AG04450 (cell line): ENCODE measurements at places on chromosomes 2 and 18.
A peak's percentile ranks its signal among the peaks of the same experiment; 100 is the strongest.

DNA sequence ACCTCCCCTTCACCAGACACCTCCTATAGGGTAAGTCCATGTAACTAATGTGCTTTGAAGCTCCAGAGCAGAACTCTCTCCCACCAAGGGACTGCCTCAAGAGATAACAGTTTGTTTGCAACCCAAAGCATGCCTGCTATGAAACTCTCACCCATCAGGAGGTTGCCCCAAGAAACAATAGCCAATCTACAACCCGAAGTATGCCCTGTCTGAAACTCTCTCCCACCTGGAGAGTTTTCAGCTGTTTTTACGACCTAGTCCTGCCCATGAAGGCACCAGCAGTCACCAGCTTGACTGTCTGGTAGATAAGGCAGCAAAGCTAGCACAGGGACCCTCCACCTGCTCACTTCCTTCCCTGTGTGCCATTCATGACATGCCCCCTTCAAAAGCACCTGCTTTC is 533.9 kb upstream of the CRIM1 start:
- DNase-seq = no peak

- no peak for DNase-seq
These were observed 52.6 kb upstream of the PEX13 start for GRCh38 chr2:60964651-60965498.

DNA sequence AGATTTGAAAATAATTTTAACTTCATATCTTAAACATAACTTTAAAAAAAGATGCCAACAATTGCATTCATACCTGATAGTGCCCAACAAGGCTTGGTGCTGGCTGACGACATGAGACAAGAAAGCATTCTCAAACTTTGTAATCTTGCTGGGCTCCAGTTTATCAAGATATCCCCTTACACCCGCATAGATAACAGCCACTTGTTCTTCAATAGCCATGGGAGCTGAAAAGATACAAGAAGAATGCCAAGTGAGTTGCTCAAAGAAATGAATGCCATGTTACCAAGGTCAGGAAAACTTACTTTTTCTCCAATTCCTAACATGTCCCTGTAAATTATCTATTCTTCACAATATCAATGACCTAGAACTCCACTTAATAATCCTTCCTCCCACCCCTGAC is 12.4 kb upstream of the PSTPIP2 start:
- no peak for DNase-seq

DNA sequence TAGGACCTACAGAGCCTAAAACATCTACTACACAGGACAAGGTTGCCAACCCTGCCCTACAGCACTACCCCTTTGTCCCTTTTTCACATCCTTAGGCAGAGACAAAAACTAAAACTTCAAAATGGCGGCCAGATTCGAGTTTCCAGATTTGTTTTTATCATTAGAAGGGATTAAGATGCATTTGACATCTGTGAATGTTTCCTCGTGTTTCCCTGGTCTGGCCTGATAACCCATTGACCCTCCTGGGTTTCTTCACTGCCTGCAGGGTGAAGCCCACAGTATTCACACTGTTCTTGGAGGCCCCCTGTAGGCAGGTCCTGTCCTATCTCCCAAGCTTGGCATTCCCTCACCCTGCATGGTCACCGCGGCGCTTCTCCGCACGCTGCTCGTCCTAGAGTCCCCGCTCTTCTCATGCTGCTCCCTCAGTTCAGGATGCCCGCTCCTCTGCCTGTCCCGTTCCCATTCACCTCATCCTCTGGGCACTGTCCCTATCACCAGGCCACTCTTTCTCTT is 67.6 kb downstream of the TPGS2 start:
- DNase-seq = no peak

GRCh38 chr2:203240491-203240890 is 1.7 kb downstream of the CYP20A1 start:
- DNase-seq = no peak

GRCh38 chr2:44964752-44965236 is 23.3 kb downstream of the SIX3 start:
- no peak for DNase-seq

DNA sequence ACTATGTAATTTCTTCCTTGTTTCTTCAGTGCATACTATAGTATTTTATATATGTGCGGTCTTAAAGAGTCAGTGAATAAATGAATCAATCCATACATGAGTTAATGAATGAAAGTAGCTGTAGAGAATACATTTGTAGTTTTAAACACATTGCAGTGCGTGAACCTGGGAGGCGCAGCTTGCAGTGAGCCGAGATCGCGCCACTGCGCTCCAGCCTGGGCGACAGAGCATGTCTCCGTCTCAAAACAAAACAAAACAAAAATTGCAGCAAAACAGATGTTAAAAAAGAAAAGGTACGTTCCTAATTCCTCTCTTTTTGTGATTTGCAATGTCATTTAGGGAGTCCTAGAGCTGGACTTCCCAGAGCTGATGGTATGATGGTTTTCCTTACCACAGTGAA is 1144.8 kb upstream of the FANCL start:
- no peak for DNase-seq

DNA sequence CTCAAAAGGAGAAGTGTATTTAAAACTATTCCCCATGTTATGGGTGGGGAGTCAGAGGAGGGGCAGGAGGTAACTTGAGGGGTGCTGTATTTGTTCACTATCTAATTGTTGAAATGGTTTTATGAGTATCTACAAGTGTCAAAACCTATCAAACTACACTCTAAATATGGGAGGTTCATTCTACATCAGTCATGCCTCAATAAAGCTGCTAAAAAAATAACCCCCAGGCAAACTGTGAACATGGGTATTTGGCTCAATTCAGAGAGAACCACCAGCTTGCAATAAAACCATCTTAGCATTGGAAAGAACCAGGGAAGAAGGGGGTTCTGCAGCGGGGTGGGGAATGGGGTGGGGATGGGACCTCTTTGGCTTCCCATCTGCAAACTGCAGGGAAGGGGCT is 176.0 kb upstream of the SMAD2 start:
- DNase-seq = no peak

DNA sequence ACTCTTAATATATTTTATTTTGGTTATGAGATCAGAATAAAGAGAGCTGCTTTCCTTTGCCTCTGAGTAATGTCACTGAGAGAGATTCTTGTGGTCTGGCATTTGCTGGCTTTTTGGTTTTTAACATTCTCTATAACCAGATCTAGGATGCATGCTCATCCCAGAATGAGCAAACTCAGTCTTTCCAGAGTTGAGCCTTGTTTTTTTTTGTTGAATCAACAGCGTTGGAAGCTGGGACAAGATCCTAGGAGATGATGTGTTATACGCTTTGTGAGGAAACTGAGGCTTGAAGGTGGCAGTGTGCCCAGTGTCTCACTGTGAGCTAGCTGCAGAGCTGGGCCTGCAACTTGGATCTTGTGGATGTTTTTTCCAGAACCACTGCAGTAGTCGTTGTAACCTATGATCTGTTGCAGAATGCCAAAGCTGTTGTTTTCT is 19.5 kb downstream of the MYO1B start:
- DNase-seq = peak; percentile 38

DNA sequence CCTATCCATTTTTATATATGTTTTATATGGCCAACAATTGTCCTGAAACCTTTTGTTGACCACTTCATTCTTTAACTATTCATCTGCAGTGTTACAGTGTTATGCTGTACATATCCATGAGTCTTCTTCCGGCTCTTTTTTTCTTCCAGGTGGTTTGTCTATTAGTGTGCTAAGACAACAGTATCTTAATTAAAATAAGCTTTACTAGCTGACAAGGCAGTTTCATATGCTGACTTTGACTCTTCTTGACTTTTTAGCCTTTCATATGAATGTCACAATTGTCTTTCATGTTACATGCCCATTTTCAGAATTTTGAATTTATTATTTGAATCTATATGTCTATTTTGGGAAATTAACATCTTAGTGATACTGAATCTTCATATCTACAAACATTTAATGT is 1249.0 kb downstream of the DPP10 start:
- no peak for DNase-seq

GRCh38 chr2:174606336-174606735 is 8.7 kb upstream of the WIPF1 start:
- no peak for DNase-seq

DNA sequence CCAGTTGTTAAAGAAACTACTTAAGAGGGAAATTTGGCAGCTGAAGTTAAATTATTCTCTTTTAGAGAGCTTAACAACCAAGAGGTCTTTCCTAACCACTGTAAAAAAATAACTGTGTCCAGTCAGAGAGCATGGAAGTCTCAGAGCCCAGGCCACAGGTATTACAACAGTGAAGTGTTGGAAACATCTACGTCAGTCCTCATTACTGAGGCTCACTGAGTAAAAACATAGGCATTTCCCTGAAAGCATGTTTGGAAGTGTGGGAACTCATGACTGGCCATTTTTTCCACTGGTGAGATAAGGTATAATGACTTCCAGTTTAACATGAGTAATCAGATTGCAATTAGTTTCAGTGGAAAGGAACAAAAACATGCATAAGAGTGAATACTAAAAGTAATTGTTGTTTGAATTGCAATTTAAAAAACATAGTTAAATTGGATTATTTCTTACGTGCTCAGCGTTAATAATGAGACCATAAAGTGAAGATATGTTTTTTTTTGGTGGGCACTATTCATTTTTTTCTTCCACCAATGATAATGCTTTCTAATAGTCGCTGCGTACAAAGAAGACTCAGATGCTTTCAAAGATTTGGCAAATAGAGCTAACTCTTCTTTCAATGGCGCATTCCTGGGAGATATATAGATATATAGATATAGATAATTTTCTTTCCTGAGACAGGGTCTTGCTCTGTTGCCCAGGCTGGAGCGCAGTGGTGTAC is 60.8 kb downstream of the EFEMP1 start:
- DNase-seq = peak; percentile 99

DNA sequence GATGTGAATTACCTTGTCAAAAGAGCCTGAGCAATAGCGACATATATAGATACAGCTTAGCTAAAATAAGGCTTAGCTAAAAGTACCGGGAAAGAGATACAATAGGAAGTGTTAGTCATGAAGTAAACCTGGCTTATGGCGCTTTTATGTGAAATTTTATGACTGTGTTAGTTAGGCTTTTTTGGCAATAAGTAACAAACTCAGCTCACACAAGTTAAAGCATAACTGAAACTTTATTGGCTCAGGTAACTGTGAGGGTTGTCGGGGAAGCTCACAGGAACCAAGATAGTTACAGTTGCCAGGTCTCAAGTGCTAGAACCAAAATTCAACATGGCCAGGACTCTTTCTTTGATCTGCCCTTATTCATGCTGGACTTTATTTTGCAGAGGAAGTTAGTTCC is 925.0 kb upstream of the GYPC start:
- DNase-seq = no peak

GRCh38 chr18:38241736-38242135 is 676.1 kb upstream of the CELF4 start:
- DNase-seq = no peak

- DNase-seq = peak; percentile 18
These were observed 70.0 kb downstream of the NAB1 start for GRCh38 chr2:190718652-190719526.

- DNase-seq = peak; percentile 21
These were observed 2.1 kb upstream of the CHCHD5 start for GRCh38 chr2:112582314-112582746.

- DNase-seq = no peak
These were observed 19.3 kb downstream of the GEMIN6 start for GRCh38 chr2:38797250-38797676.

GRCh38 chr2:215418064-215418963 is 17.6 kb downstream of the FN1 start:
- no peak for DNase-seq

DNA sequence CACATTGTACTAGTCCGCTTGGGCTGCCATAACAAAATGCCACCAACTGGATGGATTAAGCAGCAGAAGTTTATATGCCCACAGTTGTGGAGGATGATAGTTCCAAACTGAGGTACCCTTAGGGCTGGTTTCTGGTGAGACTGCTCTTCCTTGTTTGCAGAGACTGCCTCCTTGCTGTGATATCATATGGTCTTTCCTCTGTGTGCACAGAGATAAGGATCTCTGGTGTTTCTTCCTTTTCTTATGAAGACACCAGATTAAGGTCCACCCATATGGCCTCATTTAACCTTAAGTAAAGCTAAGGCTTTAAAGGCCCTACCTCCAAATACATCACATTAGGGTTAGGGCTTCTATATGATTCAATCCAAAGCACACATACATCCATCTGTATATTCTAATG is 738.2 kb upstream of the GCFC2 start:
- DNase-seq = no peak

- DNase-seq = no peak
These were observed 101.7 kb upstream of the NOSTRIN start for GRCh38 chr2:168700615-168701245.

- DNase-seq = no peak
These were observed 183.6 kb downstream of the THADA start for GRCh38 chr2:43412114-43412753.

DNA sequence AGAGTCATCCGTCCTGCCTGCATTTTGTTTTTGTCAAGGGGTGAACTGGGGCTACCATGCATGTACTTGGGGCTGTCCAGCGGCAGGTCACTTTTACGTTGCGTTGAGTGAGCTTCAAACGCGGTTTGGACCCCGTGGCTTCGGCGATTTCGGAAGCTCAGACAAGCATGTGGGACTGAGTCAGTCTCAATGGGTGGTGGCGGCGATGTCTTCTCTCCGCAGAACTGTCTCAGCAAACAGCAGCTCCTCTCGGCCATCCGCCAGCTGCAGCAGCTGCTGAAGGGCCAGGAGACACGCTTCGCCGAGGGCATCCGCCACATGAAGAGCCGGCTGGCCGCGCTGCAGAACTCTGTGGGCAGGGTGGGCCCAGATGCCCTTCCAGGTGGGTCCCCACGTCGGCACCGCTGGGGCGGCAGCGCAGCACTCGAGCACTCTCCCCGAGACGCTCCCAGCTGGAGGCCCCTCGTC is 21.3 kb downstream of the FBLN7 start:
- DNase-seq = no peak

DNA sequence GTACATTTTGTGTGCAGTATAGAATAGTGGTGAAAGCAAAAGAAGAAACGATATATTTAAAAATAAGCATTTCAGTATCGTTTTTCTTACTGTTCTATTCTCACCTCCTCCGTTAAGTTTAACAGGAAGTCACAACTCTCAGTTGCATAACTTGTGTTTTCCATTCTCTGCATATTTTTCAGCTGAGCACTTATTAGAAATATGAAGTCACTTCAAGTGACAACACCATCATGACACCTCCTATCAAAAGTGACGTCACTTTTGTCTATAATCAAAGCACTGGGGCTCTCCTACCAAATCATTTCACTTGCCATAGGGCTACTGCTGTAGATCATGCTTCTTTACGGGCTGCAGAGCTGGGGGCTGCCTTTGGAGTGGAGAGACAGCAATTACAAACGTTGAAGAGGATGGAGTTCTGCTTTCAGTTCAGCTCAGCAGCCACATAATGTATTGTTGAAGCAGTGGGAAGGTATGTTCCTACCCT is 36.3 kb downstream of the STAT4 start:
- no peak for DNase-seq

DNA sequence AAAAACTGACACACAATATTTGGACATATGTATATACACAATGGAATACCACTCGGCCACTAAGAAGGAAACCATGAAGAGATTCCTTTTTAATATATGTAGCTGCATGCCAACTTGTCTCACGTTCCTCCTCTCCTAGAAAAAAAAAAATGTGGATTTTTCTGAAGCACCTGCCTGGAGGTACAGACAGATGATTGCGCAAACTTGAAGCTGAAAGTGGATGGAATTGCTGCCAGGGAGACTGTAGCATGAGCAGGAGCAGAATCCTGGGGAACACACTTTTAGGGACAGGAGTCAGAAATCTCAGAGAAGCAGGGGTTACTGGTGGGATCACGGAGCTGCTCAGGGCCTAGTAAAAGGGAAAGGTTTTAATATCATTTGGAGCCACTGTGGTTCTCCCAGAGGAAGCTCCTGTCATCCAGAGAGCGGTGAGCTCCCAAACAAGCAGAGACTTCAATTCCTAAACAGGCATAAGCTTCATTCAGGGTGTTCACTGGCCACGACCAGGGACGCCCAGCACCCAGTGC is 640 bp upstream of the SPR start:
- no peak for DNase-seq
